ENCODE measurements at places on chromosomes 13 and 19.

- no peak for DNase-seq
These were observed 96.2 kb downstream of the LHFPL6 start for GRCh38 chr13:39506559-39507390.

- DNase-seq = no peak
These were observed 13.7 kb downstream of the PPFIA3 start for GRCh38 chr19:49132974-49133609.

- no peak for DNase-seq
These were observed 14.0 kb downstream of the LRRC4B start for GRCh38 chr19:50554212-50554611.

DNA sequence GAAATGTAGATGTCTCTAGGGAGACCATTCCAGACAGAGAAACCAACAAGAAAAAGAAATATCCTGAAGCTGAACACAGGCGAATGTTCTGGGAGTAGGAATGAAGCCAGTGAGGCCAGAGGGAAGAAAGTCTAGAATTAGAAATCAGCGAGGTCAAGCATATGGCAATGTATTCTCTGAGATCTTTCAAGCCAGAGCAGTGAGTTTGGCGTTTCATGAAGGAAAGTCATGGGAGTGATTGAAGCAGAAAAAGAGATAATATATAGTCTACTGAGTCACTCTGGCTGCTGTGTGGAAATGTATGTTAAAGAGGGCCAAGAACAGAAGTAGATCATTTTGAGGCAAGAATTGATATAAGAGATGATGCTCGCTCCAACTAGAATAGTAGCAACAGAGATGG is 576.0 kb downstream of the PCDH17 start:
- no peak for DNase-seq

DNA sequence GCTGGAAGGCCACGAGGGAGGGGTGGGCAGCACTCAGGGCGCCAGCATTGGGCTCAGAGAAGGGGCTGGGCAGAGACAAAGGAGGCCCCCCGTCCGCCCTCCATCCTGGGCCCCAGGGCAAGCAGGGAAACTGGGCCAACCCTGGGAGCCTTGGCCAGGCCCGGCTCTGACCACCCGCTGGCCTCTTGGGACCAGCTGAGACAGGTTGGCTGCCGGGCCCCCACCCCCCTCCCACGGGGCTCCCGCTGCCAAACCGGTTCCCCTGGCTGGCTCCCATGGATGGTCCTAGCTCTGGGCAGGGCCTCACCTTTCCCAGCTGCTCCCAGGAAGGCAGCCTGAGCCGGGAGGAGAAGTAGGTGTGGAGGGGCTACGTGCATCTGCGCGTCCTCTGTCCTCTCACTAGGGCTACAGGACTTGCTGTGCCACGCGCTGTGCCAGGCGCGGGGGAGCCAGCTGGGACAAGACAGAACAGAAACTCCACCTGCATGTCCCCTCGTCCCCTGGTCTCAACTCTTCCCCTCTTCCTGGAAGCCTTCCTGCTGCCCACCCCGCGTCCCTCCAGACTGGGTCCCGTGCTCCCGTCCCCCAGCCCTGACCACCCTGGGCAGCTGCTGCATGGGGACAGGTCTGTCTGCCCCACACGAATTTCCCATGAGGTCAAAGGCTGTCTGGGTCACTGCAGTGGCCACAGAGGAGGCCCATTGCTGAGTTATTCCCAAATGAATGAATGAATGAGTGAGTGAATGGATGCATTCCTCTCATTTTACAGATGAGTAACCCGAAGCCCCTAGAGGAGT is 29.1 kb upstream of the NCCRP1 start:
- no peak for DNase-seq

DNA sequence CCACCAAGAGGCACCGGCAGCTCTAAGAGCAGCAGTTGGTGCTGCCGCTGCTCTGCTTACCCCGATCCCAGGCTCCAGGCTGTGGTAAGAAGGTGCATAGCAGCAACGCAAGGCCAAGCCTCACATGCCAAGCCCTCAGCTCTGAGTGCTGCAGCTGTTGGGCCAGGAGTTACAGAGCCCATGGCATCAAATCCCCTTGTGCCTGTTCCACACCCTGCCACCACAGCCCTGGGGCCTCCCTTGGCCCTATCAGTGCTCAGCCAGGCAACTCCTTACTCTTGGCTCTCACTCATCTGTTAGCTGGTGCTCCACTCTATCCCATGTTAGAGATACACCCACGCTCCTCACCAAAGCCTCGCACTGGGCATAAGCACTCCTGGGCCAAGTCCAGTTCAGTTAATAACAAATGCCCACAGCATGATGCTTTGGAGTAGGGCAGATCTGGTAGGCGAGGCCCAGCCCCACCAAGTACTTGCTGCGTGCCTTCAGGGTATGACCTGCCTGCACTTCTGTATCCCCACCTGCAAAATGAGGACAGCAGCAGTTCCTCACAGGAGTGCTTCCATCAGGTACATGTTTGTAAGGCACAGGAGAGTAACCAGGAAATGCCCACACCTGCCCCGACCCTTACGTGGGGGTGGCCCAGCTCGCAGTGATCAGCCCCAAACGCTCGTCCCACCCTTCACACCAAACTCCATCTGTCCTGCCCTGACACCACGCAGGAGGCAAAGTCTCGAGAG is 16.2 kb downstream of the AKAP8L start:
- DNase-seq = no peak

- DNase-seq = no peak
These were observed 19.9 kb downstream of the LMTK3 start for GRCh38 chr19:48491793-48492123.

DNA sequence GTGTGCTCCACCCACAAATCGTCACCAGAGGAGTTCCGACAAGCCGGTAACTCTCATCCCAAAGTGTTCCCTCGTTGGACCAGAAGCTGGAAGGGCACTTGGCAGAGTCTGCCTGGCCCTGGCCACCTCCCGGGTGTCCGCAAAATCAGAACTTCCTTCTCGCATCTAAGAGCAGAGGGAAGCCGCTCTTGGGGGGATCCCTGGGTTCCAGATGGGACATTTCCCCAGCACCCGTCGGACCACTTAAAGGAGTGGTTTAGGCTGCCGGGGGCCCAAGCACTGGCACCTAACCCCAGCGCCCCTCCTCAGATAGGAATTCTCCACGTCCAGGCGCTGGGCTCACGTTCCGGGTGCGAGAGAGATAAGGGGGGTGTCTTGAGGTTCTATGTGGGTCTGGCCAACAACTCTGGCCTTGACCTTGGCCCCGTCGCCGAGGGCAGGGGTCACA is 857 bp upstream of the MAP2K7 start:
- DNase-seq = no peak

- DNase-seq = no peak
These were observed 103.1 kb downstream of the RAP2A start for GRCh38 chr13:97537110-97537509.

GRCh38 chr19:44943801-44944249 is 1.8 kb downstream of the APOC4 start:
- DNase-seq = no peak

GRCh38 chr13:24834902-24835510 is 71.0 kb downstream of the RNF17 start:
- no peak for DNase-seq

GRCh38 chr19:4984438-4984990 is 15.6 kb downstream of the KDM4B start:
- no peak for DNase-seq

GRCh38 chr13:101058841-101059240 is 357.5 kb downstream of the NALCN start:
- DNase-seq = no peak

GRCh38 chr13:89791971-89792630 is 1555.4 kb upstream of the MIR17HG start:
- DNase-seq = no peak

DNA sequence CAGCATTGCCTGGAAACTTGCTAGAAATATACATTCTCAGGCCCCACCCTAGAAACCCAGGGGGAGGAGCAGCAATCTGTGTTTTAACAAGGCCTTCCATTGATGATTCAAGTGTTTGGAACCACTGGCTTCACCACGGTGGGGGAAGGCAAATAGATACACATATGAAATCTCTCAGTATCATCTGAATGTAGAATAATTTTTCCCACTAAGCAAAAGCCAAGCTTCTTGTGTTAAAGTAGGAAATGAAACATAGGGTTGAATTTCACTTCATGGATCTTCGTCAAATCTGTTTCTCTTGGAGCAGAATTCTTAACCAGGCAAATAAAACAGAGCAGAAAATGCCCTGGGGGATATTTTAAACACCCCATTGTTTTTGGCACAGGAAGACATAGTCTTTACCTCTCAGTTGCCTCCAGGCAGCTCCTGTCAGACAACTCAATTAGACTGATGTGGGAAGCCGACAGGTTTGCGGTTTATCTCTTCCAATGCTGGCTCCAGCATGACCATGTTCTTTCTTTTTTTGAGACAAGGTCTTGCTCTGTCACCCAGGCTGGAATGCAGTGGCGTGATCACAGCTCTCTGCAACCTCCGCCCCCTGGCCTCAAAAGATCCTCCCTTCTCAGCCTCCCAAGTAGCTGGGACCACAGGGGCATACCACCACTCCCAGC is 213.0 kb downstream of the FOXO1 start:
- no peak for DNase-seq

- no peak for DNase-seq
These were observed 222.8 kb downstream of the PCDH20 start for GRCh38 chr13:61192826-61193225.

DNA sequence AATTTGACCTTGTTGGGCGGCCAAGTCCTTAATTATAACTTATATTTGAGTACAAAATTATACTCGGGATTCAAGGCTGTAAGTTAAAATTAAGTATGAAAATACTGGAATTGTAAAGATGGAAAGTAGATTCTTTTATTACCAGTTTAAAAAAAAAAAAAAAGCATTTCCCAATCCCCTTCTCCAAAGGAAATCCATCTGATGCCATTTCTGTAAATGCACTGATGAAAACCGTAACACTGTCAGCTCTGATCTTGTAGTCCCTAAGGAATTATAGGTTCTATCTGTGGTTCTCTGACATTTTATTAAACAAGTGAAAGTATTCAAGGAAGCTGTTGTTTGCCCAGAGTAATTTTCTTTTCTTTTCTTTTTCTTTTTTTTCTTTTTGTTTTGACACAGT is 41.6 kb upstream of the HNRNPA1L2 start:
- DNase-seq = no peak

GRCh38 chr13:25117312-25117711 is 21.4 kb downstream of the PABPC3 start:
- DNase-seq = no peak

GRCh38 chr19:35380450-35381124 is 9.7 kb downstream of the GPR42 start:
- no peak for DNase-seq

DNA sequence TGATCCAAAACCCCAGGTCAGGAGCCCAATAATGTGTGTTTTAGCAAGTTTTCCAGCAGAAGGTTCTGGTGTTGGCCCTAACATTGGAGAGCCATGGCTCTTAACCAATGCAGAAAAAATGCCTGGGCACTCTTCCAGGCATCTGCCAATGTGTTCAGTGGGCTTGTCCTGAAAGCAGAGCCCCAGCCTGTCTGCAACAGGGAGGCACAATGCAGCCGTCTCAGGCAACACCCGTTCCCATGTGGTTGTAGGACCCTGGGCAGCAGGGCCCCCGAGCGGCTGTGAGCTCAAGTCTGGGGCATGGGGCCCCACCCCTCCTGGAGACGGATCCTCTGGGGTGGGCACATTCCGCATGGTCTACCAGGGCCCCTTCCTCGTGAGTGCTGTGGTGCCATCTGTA is 58.1 kb upstream of the SIAH3 start:
- no peak for DNase-seq

GRCh38 chr19:5134691-5135090 is 165.8 kb downstream of the KDM4B start:
- DNase-seq = no peak

- DNase-seq = no peak
These were observed 168.6 kb downstream of the SUCLA2 start for GRCh38 chr13:47832458-47832972.

DNA sequence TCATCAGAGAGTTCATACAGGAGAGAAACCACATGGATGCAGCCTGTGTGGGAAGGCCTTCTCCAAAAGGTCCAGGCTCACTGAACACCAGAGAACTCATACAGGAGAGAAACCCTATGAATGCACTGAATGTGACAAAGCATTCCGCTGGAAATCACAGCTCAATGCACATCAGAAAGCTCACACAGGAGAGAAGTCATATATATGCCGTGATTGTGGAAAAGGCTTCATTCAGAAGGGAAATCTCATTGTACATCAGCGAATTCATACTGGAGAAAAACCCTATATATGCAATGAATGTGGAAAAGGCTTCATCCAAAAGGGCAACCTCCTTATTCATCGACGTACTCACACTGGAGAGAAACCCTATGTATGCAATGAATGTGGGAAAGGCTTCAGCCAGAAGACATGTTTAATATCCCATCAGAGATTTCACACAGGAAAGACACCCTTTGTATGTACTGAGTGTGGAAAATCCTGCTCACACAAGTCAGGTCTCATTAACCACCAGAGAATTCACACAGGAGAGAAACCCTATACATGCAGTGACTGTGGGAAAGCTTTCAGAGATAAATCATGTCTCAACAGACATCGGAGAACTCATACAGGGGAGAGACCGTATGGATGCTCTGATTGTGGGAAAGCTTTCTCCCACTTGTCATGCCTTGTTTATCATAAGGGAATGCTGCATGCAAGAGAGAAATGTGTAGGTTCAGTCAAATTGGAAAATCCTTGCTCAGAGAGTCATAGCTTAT is 17.7 kb downstream of the ZNF613 start:
- no peak for DNase-seq

- no peak for DNase-seq
These were observed 3.4 kb upstream of the POU4F1 start for GRCh38 chr13:78606471-78607408.

DNA sequence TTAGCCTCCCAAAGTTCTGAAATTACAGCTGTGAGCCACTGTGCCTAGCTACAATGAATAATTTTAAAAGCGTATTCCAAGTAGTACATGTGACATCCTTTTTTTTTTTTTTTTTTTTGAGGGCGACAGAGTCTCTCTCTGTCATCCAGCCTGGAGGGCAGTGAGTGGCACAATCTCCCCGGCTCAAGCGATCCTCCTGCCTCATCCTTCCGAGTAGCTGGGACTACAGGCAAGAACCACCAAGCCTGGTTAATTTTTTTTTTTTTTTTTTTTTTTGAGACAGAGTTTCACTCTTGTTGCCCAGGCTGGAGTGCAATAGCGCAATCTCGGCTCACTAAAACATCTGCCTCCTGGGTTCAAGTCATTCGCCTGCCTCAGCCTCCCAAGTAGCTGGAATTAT is 3.8 kb upstream of the PRR12 start:
- no peak for DNase-seq

- DNase-seq = no peak
These were observed 13.3 kb upstream of the FGF9 start for GRCh38 chr13:21657538-21657937.

DNA sequence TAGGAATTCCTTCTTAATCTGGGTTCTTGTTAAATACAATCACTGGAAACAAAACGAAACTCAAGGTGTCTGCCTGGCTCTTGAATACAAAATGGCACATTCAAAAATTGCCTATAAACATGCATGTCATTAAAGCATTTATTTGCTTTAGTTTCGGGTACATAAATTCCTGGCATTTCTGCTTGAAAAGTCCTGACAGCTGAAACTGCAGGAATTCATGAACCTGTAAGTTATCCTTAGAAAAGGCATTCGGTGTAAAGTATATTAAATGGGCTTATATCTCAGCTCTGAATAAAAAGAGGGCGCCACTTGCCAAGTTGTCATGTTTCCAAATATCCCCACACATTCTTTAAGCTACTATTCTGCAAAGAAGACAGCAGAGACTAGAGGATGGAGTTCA is 32.9 kb downstream of the RXFP2 start:
- no peak for DNase-seq

- DNase-seq = no peak
These were observed 5.3 kb downstream of the RGS9BP start for GRCh38 chr19:32680986-32681385.

- DNase-seq = no peak
These were observed 32.6 kb downstream of the SHISA2 start for GRCh38 chr13:26019251-26019650.

Data from central memory CD8-positive, alpha-beta T cell (primary cell).